ENCODE measurements at places on chromosomes 4 and X.

DNA sequence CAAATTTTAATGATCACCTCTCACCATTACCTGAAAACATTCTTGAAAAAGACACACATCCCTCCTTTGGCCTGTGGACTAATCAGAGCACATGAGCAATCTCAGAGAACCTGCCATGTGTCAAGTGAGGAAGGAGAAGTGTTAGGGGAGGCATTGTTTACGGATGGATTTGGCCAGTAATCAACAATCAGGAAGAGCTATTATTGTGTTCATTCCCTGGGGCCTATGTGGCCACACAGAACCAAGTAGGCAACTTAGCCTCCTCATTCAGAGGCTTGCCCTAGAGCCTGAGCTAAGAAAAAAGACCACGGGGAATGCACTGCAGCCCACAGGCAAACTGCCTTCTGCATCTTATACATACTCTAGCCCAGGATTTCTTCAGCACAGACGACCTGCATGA, 40.6 kb upstream of the DOCK11 start:
- DNase-seq: no peak

DNA sequence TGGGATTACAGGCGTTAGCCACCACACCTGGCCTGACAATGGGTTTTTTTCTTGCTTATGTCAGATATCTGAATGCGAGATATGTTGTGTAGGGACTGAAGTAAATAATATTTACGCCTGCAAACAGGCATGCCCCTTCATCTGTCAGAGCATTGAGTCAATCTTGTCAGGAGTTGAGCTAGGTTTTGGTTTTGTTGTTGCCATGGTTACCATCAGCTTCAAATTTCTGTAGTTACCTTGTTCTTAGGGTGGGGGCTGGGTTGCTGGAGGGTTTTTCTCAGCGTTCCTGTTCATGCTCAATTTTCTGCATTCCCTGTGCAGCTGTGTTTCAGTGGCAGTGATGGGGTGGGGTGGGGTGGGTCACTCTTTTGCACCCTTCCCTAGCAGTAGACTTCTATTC, 14.5 kb downstream of the MRPL1 start:
- no peak for DNase-seq

GRCh38 chrX:13082206-13083065, 38.0 kb upstream of the FAM9C start:
- peak; percentile 16 for DNase-seq

GRCh38 chr4:100983426-100983825, 363.9 kb downstream of the PPP3CA start:
- no peak for DNase-seq

GRCh38 chr4:185033950-185034349, 15.7 kb downstream of the HELT start:
- DNase-seq: no peak

DNA sequence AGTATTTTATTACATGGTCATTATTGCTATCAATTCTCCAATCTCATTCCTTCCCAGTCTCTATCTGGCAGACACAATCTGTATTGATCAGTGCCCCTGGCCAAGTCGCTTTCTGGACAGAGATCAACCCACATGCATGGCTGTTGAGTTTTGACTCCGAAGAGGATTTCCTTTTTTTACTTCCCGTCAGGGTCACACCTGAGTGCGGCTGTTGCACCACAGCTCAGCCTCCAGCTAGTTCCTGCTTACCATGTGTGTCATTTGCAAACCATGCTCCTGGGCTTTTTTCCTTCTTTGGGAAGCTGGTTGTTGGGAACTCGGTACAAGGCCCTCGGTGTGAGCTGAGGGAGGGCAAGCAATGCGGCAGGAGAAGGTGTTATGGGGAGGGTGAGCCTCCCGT, 11.7 kb downstream of the MAGED2 start:
- no peak for DNase-seq

- DNase-seq: no peak
These were observed 91.5 kb downstream of the GEMIN8 start for GRCh38 chrX:13938051-13938828.

Measured in effector memory CD8-positive, alpha-beta T cell (primary cell).